ENCODE measurements at places on chromosomes 3 and 15.
A peak's percentile ranks its signal among the peaks of the same experiment; 100 is the strongest.

DNA sequence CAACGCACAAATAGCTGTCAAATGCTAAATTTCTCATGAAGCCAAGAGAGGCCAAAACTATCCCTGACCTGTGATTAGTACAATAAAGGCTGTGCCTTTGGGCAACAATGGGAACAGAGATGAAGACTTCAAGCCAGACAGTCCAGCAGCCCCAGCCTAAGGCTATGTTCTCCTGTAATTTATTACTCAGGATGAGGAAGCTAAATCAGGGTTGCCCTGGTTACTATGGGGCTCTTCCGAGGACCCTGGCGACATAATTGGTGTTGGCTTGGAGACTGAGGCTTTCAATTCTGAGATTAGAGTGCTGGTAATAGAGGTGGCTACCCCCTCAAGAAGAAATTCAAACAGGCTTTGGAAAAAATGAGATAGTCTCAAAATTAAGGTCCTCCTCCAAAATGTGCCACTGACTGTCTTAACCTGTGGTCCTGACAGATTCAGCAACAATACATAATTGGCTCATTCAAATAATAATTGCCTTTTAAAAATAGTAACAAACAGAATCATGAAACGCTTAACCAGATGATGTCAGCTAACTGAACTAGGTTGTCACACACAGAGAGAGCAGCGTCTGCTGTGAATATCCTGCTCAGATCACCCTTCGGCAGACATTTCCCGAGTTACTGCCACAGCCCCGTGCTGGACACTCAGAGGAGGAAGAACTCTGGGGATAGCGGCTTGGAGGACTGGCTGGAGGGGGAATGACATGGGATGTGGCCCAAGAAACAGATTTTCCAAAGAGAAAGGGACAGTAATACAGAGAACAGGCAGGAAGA lies 43.0 kb downstream of the NSMCE3 start:
- no peaks in the 10 kb centered on the region for H3K36me3 ChIP-seq
- no peak overlapping the region for H3K4me3 ChIP-seq
- H3K27ac ChIP-seq: no peak overlapping the region
- H3K4me1 ChIP-seq: no peaks in the 10 kb centered on the region

GRCh38 chr3:12948891-12949711 lies 107.7 kb upstream of the RPL32 start:
- no peak for DNase-seq
- H3K27me3 ChIP-seq: no peaks in the 10 kb centered on the region
- H3K4me1 ChIP-seq: peaks cover 99% of the 10 kb centered on the region
- peak overlapping the region; percentile 24 for H3K27ac ChIP-seq

GRCh38 chr3:149968216-149968615 lies 2.5 kb downstream of the PFN2 start:
- H3K36me3 ChIP-seq: peaks cover 10% of the 10 kb centered on the region
- no peak for DNase-seq
- peak overlapping the region; percentile 97 for H3K27ac ChIP-seq
- H3K4me1 ChIP-seq: peaks cover 21% of the 10 kb centered on the region
- H3K4me3 ChIP-seq: peak overlapping the region; percentile 94
- H3K27me3 ChIP-seq: no peaks in the 10 kb centered on the region

GRCh38 chr3:50862221-50862620 lies 187.5 kb downstream of the DOCK3 start:
- H3K27me3 ChIP-seq: no peaks in the 10 kb centered on the region
- H3K27ac ChIP-seq: no peak overlapping the region
- H3K4me3 ChIP-seq: no peak overlapping the region
- H3K4me1 ChIP-seq: no peaks in the 10 kb centered on the region
- DNase-seq: no peak
- H3K36me3 ChIP-seq: no peaks in the 10 kb centered on the region

DNA sequence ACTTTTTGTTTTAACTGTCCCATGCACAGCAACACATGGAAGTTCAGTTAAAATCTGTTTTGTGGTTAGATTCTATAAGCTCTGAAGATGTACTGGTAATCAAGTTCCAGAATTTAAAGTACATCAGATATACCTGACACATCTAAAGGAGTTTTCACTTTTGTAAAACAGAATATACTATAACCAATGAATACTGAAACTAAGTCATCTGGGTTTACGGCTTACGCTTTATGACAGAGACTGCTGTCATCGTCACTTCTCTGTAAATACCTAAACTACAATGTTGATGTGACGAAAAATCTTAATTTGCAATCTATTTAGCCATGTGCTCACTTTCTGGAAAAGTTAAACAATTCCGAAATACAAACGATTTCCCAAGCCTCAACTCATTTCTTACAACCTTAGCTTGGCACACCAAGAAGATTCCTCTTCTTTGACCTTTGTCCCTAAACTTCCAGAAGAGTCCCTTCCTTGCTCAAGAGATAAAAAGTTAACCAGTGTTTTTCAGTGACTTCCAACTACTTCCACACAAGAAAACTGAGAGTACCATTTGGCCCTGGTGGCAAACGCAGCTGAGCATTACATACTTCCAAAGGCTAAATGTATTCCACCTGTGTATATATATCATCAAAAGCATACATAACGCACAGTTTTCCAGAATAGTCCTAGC lies 56.8 kb upstream of the NEK10 start:
- peaks cover 22% of the 10 kb centered on the region for H3K36me3 ChIP-seq
- H3K4me3 ChIP-seq: no peak overlapping the region
- H3K4me1 ChIP-seq: peaks cover 7% of the 10 kb centered on the region
- DNase-seq: no peak
- no peak overlapping the region for H3K27ac ChIP-seq
- H3K27me3 ChIP-seq: no peaks in the 10 kb centered on the region

- no peak overlapping the region for H3K27ac ChIP-seq
- DNase-seq: no peak
- H3K36me3 ChIP-seq: no peaks in the 10 kb centered on the region
- H3K27me3 ChIP-seq: peaks cover 21% of the 10 kb centered on the region
- no peaks in the 10 kb centered on the region for H3K4me1 ChIP-seq
- H3K4me3 ChIP-seq: no peak overlapping the region
These were observed 210.0 kb upstream of the TOPAZ1 start for GRCh38 chr3:44031387-44032380.

- H3K4me1 ChIP-seq: no peaks in the 10 kb centered on the region
- no peaks in the 10 kb centered on the region for H3K36me3 ChIP-seq
- no peak overlapping the region for H3K27ac ChIP-seq
- no peak for DNase-seq
These were observed 191.8 kb downstream of the SEMA6D start for GRCh38 chr15:47908950-47909670.

DNA sequence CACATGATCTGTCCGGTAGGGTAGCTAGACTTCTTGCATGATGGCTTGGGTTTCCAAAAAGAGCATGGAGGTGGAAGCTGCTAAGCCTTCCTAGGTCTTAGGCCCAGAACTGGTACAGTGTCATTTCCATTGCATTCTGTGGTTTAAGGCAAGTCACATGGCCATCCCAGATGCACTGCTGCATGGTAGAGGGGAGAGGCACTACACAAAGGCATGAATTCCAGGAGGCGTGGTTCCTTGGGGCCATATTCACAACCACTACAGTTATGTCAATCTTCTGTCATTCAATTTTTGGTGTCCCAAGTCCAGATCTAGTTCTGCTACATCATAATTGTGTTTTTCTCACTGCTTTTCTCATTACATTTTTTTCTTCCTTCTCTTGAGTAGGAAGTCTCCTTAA lies 122.2 kb upstream of the CHRM5 start:
- no peak overlapping the region for H3K4me3 ChIP-seq
- H3K27ac ChIP-seq: no peak overlapping the region
- H3K27me3 ChIP-seq: no peaks in the 10 kb centered on the region
- no peak for DNase-seq
- H3K4me1 ChIP-seq: no peaks in the 10 kb centered on the region

DNA sequence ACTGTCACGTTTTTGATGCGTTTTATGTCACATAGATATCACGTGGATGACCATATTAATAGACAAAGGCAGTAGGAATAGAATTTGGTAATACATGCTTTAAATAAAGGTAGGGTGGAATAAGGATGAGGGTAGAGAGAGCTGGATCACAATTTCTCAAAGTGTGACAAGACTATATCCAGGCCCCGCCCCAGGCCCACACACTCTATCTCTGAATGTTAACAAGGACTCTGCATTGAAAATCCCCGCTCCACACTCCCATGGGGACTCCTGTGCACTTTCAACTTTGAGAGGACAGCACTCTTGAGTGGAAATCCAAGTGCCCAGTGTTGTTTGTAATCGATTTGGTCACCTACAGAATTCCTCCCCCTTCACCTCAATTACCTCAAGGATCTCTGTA lies 31.4 kb downstream of the ETV5 start:
- no peak for DNase-seq
- H3K27ac ChIP-seq: no peak overlapping the region
- H3K4me3 ChIP-seq: no peak overlapping the region

DNA sequence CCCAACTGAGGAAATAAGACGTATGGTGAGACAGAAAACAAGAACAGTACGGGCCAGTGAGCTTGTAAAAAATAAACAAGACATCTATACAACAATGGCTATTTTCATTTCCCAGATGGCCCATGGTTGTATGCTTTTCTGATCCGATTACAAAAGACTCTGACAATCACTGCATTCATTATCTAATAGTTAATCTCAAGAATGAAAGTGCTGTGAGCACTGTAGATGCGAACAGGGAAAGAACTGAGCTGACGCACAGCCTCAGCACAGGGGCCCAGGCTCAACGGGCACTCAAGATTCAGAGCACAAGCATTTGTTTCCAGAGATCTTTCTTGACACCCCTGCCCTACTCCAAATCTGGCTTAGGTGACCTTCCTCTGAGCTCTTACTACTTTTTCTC lies 6.9 kb downstream of the MTMR10 start:
- peaks cover 4% of the 10 kb centered on the region for H3K36me3 ChIP-seq
- no peak overlapping the region for H3K27ac ChIP-seq
- no peak overlapping the region for H3K4me3 ChIP-seq
- H3K27me3 ChIP-seq: no peaks in the 10 kb centered on the region

DNA sequence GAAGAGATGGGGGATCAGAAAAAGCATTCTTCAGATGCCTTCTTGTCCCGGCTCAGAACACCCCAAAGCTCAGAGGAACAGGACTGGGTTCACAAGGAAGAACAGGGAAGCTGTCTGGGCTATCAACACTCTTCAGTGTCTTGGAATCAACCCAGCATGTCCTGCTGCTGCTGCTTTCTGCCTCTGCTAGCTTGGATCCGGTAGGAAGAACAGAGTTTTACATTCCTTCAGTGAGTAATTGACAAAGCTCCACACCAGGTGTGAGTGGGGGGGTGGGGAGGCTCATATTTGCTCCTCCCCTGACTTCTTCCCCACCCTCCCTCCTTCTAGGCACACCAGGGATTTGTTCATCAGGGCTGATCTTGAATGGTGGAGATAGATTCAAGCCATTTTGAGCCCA lies 13.1 kb upstream of the ETV5 start:
- no peak overlapping the region for H3K27ac ChIP-seq
- H3K4me1 ChIP-seq: no peaks in the 10 kb centered on the region
- no peak for DNase-seq
- H3K36me3 ChIP-seq: no peaks in the 10 kb centered on the region

- H3K27me3 ChIP-seq: no peaks in the 10 kb centered on the region
- no peak overlapping the region for H3K27ac ChIP-seq
- no peak for DNase-seq
- no peak overlapping the region for H3K4me3 ChIP-seq
- H3K4me1 ChIP-seq: no peaks in the 10 kb centered on the region
These were observed 801.3 kb downstream of the EPHA3 start for GRCh38 chr3:89908711-89909213.

- no peaks in the 10 kb centered on the region for H3K27me3 ChIP-seq
- H3K27ac ChIP-seq: no peak overlapping the region
- DNase-seq: no peak
- H3K4me1 ChIP-seq: no peaks in the 10 kb centered on the region
These were observed 49.4 kb downstream of the EXOG start for GRCh38 chr3:38545550-38545949.

- H3K27ac ChIP-seq: no peak overlapping the region
- no peaks in the 10 kb centered on the region for H3K36me3 ChIP-seq
- H3K27me3 ChIP-seq: no peaks in the 10 kb centered on the region
- no peaks in the 10 kb centered on the region for H3K4me1 ChIP-seq
- no peak overlapping the region for H3K4me3 ChIP-seq
These were observed 90.9 kb upstream of the NEO1 start for GRCh38 chr15:72961346-72961745.

- no peak overlapping the region for H3K4me3 ChIP-seq
- peaks cover 58% of the 10 kb centered on the region for H3K36me3 ChIP-seq
- no peak overlapping the region for H3K27ac ChIP-seq
- DNase-seq: peak; percentile 44
- H3K27me3 ChIP-seq: no peaks in the 10 kb centered on the region
- peaks cover 10% of the 10 kb centered on the region for H3K4me1 ChIP-seq
These were observed 164.8 kb upstream of the BHLHE40 start for GRCh38 chr3:4814305-4814903.

DNA sequence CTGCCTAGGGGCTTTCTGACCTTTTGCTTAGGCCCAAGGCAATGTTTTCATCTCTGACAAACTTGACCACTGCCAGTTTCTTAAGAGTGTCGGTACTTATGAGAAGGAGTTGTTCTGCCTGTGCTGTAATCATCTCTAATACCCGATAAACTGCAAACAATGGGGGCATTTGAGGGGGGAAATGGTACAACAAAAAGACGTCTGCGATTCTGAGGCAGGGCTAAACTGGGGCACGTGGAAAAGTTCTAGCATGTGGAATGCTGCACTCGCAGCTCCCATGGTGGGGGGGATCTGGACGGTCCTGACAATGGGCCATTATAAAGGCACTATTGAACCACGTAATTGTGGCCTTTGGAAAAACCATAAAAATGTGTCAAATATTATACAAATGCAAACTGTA lies 73.1 kb upstream of the SAMMSON start:
- H3K36me3 ChIP-seq: no peaks in the 10 kb centered on the region
- no peak overlapping the region for H3K27ac ChIP-seq
- no peak overlapping the region for H3K4me3 ChIP-seq
- no peaks in the 10 kb centered on the region for H3K4me1 ChIP-seq

- H3K4me3 ChIP-seq: no peak overlapping the region
- peaks cover 7% of the 10 kb centered on the region for H3K4me1 ChIP-seq
These were observed 8.8 kb downstream of the ANAPC13 start for GRCh38 chr3:134477002-134477401.

GRCh38 chr3:2510591-2511145 lies 412.0 kb downstream of the CNTN4 start:
- no peak overlapping the region for H3K4me3 ChIP-seq
- H3K27ac ChIP-seq: no peak overlapping the region

GRCh38 chr3:4001976-4002375 lies 202.7 kb downstream of the LRRN1 start:
- H3K4me3 ChIP-seq: no peak overlapping the region
- DNase-seq: no peak
- no peaks in the 10 kb centered on the region for H3K4me1 ChIP-seq
- no peaks in the 10 kb centered on the region for H3K36me3 ChIP-seq
